ENCODE measurements at places on chromosomes 4 and X.

DNA sequence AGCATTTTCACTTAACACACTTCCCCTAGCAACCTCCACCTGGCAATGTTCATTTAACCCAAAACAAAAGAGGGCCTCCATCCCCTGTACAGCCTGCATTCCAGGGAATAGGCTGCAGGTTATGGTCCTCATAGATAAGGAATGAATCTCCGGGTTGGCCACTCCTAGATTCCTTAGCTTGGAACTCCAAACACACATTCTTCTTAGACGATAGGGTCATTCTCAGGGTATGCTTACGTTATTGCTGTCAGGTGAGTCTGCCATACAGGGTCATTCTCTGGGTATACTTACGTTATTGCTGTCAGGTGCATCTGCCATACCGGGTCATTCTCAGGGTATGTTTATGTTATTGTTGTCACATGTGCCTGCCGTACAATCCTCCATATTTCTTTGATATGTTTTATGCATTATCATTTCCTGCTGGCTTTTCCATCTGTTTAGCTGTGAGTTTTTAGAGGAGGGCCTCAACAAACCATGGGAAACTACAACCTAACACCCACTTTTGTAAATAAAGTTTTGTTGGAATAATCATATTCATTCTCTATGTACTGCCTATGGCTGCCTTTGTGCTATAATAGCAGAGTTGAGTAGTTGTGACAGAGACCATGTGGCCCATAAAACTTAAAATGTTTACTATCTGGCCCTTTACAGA is 8.2 kb upstream of the AFF1 start:
- DNase-seq: no peak

GRCh38 chrX:9291629-9292028 is 173.2 kb upstream of the TBL1X start:
- no peak for DNase-seq

DNA sequence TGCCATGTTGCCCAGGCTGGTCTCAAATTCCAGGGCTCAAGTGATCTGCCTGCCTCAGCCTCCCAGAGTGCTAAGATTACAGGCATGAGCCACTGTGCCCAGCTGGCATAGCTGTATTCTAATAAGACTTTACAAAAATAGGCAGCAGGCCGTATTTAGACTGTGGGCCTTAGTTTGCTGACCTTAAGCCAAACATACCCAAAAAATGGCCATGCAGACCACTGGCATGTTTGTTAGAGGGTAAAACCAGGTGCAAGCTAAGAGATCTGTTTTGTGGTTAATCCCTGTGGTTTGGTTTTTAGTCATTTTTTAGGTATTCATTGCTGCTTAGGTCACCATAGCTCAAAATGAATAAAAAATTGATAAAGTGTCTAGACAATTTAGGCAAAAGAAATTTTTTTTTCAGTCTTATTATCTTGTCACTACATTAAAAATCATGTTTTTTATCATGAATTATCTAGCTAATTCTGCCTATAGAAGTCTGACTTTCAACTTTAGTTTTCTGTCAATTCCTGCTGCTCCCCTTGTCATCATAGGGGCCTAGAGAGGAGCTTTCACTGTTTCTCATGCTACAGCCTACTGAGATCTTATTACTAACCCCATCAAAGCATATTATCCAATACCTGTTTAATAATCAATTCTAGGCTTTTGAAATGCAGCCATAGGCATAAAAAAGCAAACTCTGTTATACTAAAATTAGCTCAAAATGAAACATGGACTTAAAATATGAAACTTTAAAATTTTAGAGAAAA is 7.5 kb upstream of the SPINK2 start:
- DNase-seq: no peak

DNA sequence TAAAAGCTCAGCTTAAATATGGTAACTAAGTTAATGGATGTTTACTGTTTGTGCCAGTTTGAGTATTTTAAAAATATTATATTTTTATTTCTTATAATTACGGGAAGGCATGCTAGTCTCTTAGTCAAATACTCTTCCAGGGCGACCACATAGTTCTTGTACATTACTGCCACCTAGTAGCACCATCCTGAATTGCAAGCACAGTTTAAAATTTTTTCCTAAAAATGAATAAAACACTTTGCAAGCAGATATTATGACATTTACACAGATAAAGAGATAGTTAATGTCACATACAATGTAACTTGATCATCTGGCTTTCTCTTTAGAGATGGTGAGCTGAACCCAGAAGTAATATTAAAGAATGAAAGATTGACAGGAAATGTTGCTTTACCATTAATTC is 11.5 kb downstream of the NDP start:
- DNase-seq: no peak

GRCh38 chr4:6307891-6308290 is 38.2 kb downstream of the WFS1 start:
- no peak for DNase-seq

DNA sequence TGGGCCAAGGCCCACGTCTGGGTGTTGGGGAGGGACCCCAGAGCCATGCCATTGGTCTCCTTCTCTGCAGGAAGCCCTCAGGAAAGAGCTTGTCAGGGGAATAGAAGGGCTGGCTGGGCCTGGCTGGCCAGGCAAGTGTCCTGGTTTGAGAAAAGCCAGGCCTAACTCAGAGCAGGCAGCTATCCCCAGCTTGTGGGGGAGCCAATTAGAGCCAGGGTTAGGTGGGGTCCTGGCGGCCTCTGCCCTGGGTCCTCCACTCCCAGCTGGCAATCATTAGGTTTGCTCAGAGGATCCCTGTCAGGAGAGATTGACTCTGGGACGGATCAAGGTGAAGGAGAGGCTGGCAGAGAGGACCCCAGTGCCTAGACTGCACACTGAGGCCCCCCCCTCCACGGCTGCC is 64.8 kb downstream of the PJA1 start:
- no peak for DNase-seq

DNA sequence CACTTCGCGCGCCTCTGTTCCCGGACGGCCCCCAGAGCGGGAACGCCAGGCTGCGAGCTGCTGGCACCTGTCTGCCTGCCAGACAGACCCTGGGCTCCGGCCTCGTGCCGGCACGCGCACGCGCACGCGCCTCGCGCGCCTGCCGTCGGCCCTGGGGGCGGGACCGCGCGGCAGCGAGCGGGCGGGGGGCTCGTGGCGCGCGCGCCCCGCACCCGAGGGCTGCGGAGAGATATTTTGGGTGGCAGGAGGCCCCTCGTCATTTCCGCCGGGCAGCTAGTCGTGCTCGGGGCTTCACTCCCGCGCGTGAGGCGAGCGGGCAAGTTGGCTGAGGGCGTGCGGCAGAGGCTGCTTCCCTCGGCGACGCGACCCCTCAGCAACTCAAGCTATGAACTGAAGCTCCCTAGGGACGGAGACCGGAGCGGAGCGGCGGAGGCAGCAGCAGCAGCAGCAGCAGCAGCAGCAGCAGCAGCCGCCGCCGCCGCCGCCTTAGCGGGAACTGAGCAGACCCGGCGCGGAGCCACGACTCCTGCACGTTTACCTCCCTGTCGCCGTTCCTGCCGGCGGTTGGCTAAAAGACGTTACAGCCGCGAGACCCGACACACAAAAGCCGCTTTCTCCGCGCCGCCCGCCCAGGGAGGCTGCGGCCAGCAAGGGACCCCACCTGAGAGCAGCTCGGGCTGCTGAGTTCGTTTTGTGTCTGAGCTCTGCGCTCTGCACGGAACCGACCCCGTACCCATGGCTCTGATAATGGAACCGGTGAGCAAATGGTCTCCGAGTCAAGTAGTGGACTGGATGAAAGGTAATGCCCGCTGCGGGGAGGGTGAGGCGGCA is at the start of gene CNKSR2:
TSS of gene CNKSR2 (plus strand) at position 256 of the 831 bp plus-strand sequence. CDS start at position 736, 480 bp downstream.
- no peak for DNase-seq

DNA sequence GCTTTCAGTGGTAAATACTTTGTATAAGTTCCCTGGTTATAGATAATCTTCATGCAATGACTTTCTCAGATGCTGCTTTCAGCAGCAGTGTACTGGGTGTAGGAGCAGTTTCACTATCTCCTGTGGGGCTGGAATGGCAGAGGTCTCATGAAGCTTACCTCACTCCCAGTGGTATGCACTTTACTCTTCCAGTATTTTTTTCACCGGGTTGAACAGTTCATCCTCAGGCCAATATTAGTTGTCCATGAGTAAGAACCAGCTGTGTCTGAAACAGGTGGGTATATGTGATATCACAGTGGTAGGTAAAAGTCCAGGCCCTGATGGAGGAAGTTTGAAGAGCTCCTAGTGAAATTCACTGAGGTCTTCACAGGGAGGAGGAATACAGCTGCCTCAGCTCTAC is 351.5 kb upstream of the EMCN start:
- no peak for DNase-seq

GRCh38 chrX:134023851-134024281 is 38.5 kb upstream of the GPC3 start:
- no peak for DNase-seq

GRCh38 chrX:68462653-68463052 is 29.4 kb upstream of the OPHN1 start:
- DNase-seq: no peak

GRCh38 chr4:7236847-7237246 is 44.5 kb downstream of the SORCS2 start:
- no peak for DNase-seq

Measured in glomerular endothelial cell (primary cell).